ENCODE measurements at places on chromosomes 5 and 9. TPM values are rescaled to one million over a fixed set of nuclear protein-coding genes. Genes with fewer than 3 reads are reported as not detected.

HAVCR2 gene
- total RNA-seq, result not detected

DNA sequence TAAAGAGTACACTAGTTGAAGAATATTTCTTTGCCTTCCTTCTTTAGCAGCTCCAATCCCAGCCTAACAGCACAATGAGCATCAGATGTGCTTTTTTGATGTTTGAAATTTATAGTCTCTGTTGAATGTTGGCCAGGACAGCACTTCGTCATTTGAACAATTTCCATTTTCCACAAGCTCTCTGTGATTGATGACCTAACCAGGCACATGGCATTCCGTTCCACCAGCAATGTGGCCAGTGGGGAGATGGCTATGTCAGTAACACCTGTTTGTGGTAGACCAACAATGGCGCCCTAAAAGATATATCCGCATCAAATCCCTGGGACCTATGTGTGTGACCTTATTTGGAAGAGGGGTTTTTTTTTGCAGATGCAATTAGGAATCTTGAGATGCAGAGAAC is 66.8 kb downstream of the PALM2AKAP2 start:
- H3K27ac ChIP-seq, result no peak overlapping the region
- H3K4me3 ChIP-seq, result no peak overlapping the region
- no peaks in the 10 kb centered on the region for H3K4me1 ChIP-seq
- no peak for DNase-seq
- no peaks in the 10 kb centered on the region for H3K27me3 ChIP-seq
- no peaks in the 10 kb centered on the region for H3K36me3 ChIP-seq

- H3K27me3 ChIP-seq, result no peaks in the 10 kb centered on the region
- H3K4me1 ChIP-seq, result no peaks in the 10 kb centered on the region
- H3K4me3 ChIP-seq, result no peak overlapping the region
- peaks cover 13% of the 10 kb centered on the region for H3K36me3 ChIP-seq
- no peak for DNase-seq
These were observed 226.6 kb upstream of the SLC24A2 start for GRCh38 chr9:20015427-20015931.

DNA sequence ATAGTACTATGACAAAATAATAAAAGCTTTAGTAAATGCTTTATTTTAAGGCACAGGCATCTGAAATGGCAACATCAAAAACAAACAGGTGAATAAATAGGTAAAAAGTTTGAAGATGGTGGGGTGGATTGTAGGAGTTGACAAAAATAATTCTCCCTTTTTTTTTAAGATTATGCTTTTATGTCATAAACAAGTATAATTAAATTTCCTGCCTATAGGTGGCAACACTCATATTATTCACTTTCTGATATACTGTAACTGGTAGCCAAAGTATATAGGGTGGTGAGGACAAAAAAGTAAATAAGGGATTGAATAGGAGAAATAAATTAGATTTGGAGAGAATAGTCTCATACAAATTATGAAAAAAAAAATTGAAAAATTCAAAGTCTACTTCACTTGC is 120.0 kb upstream of the ACOT12 start:
- H3K27ac ChIP-seq, result no peak overlapping the region
- no peak for DNase-seq
- H3K36me3 ChIP-seq, result no peaks in the 10 kb centered on the region
- peaks cover 16% of the 10 kb centered on the region for H3K4me1 ChIP-seq

DNA sequence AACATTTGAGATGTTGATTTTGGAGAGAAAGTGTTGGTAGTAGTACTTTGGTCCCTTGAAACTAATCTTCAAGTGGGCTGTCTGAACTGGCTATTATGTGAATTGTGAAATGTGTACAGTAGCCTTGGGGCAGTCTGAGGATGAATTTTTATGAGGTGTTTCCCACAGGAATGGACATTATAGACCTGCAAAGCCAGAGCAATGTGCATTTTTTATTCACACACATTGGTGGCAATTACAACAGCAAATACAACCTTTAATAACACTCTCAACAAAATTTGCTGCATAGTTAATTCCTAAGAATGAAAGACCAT is 147.0 kb downstream of the PAM start:
- 0 out of 2 replicates have a peak, but pooled peaks cover 12% of the 10 kb centered on the region for H3K36me3 ChIP-seq
- peaks cover 27% of the 10 kb centered on the region for H3K4me1 ChIP-seq

All from HFFc6 (cell line).